Esophagus (tissue), 2 donors: ENCODE measurements at places on chromosomes 5 and 9. TPM values are rescaled to one million over a fixed set of nuclear protein-coding genes. Genes with fewer than 3 reads are reported as not detected.

The ZNF608 gene
- 5.9 TPM for polyA plus RNA-seq

The PITX1 gene
- polyA plus RNA-seq: 519 TPM

The PRRX2 gene
- polyA plus RNA-seq: 3.6 TPM

The CLPTM1L gene
- polyA plus RNA-seq: 20.0 TPM

The IL5 gene
- not detected for polyA plus RNA-seq

The NR5A1 gene
- 0.02 TPM for polyA plus RNA-seq

The LCP2 gene
- 2.6 TPM for polyA plus RNA-seq

The GALNT12 gene
- 19.6 TPM for polyA plus RNA-seq

The PAIP2 gene
- polyA plus RNA-seq: 53.6 TPM

The UBLCP1 gene
- 19.3 TPM for polyA plus RNA-seq

The DOK3 gene
- 5.1 TPM for polyA plus RNA-seq

The MRPL50 gene
- polyA plus RNA-seq: 5.0 TPM

The PRRT1B gene
- not detected for polyA plus RNA-seq

The HTR1A gene
- not detected for polyA plus RNA-seq

The REEP2 gene
- polyA plus RNA-seq: 2.0 TPM

The UNC13B gene
- polyA plus RNA-seq: 11.3 TPM

The HSDL2 gene
- polyA plus RNA-seq: 22.0 TPM

The CYLC2 gene
- polyA plus RNA-seq: not detected

The COL5A1 gene
- polyA plus RNA-seq: 3.5 TPM

The SLC6A19 gene
- polyA plus RNA-seq: not detected

The SLC12A2 gene
- polyA plus RNA-seq: 2.0 TPM

The LCN15 gene
- not detected for polyA plus RNA-seq

The NDUFS6 gene
- 41.8 TPM for polyA plus RNA-seq

The HBEGF gene
- 23.5 TPM for polyA plus RNA-seq

The DROSHA gene
- polyA plus RNA-seq: 21.8 TPM

The TAF1L gene
- polyA plus RNA-seq: not detected

The KCNV2 gene
- not detected for polyA plus RNA-seq

The SUSD1 gene
- 1.2 TPM for polyA plus RNA-seq

The PCDHB10 gene
- polyA plus RNA-seq: 0.10 TPM
